ENCODE measurements at places on chromosomes 3 and 15.

- no peak for DNase-seq
These were observed 89.7 kb downstream of the CRTC3 start for GRCh38 chr15:90619468-90619867.

- DNase-seq, result no peak
These were observed 114.9 kb downstream of the SV2B start for GRCh38 chr15:91214675-91215590.

GRCh38 chr3:20013396-20013795 is 1.3 kb upstream of the PP2D1 start:
- no peak for DNase-seq

- no peak for DNase-seq
These were observed 2.9 kb upstream of the FES start for GRCh38 chr15:90881181-90881977.

GRCh38 chr3:86942206-86942605 is 48.7 kb downstream of the VGLL3 start:
- DNase-seq, result no peak

DNA sequence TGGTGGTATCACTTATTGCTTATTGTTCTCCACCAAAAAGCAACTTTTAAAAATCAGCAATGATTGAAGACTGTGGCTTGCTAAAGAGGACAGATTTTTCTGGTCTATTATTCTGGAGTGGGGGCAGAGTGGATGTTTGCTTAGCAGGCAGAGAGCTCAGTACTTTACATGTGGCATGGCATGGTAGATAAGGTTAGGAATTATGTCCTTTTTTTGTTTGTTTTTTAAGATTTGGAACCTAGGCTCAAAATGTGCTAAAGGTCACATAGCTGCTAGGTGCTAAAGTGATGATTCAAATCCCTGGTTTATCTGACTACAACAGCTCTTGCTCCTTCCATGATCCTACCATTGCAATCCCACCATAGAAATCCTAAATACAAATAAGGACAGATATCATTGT is 331.0 kb upstream of the ADAMTS9 start:
- no peak for DNase-seq

GRCh38 chr3:16033889-16034687 is 140.4 kb upstream of the GALNT15 start:
- no peak for DNase-seq

GRCh38 chr15:64452988-64453688 is 7.2 kb upstream of the ZNF609 start:
- DNase-seq, result peak; percentile 37

- no peak for DNase-seq
These were observed 7.8 kb upstream of the GPR171 start for GRCh38 chr3:151210676-151211381.

- DNase-seq, result no peak
These were observed 43.7 kb upstream of the TIPARP start for GRCh38 chr3:156630773-156631093.

- DNase-seq, result no peak
These were observed 32.7 kb downstream of the ZNF385D start for GRCh38 chr3:21718161-21718765.

GRCh38 chr3:76723366-76723765 is 316.5 kb upstream of the ROBO2 start:
- DNase-seq, result no peak

DNA sequence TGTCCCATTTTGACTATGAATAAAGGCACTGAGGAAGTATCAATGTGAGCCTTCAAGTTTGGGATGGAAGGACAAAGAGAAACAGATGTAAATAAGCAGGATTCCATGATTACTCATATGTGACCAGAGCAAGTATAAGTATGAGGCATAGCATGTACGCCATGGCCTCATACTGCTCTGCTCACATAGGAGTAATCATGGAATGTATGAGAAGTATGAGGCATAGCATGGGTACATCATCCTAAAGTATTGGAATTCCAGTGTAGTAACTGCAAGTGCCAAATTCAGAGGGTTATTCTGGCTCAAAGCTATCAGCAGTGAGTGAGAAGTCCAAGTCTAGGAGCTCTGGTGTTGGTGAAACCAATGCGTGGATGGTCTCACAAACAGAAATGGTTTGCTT is 81.2 kb upstream of the WDR72 start:
- no peak for DNase-seq

DNA sequence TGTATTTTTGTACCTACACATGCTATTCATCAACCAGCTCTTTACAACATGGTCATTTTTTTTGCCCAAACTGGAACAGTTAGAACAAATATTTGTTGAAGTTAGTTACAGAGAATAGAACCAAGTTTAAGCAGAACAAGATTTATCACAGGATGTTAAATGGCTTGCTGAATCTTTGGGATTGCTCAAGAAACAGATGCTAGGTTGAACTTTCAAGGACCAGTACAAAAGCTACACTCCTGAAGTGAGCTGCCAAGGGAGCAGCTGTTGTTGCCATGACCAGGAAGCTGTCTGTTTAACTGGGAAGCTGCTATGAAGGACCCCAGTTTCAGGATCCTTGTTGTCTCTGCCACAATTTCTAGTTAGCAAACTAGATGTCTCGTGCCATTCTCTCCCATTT is 53.7 kb downstream of the ZIC1 start:
- no peak for DNase-seq

- no peak for DNase-seq
These were observed 255.3 kb upstream of the LRTM1 start for GRCh38 chr3:55183201-55183600.

DNA sequence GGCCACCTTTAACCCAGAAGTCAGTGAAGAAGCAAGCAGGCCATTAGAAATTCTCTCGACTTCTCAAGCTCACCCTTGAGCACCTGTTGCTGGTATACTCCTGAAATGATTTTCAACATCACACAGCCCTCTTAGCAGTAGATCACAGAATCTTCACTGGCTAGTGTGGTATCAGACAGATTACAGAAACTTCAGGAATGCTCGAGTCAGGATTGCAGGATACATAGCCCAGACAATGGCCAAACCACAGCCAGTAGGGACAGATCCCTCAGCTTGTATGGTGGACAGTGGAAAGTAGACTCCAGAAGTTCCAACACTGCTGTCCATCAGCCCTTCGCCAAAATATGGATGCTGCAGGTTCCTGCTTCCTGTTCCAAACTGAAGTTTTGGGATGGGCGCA is 4.5 kb upstream of the KLHL40 start:
- DNase-seq, result no peak

- no peak for DNase-seq
These were observed 31.6 kb downstream of the TIPARP start for GRCh38 chr3:156705761-156706616.

GRCh38 chr3:31546162-31546561 is 13.4 kb downstream of the STT3B start:
- DNase-seq, result no peak

DNA sequence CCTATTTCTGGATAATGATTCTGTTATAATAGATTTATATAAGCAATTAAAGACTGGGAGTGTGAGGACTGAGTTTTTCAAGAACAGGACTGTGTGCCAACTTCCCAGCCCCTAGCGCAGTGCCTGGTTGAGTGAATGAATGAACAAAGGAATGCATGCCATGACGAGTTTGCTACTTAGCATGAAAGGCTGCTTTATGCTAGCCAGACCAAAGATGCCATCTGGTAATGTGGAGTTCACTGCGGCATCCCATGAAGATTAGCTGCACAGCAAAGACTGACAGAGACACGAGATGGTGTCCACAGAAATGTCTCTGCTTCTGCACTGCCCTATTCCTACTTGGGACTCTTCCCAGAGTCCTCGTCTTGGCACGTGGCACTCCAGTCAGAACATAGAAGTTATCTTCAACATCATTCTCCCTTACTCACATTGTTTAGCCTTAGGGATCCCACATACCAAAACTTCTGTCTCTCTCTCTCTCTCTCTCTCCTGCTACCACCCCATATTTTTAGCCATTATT is 283.9 kb upstream of the CTNNB1 start:
- no peak for DNase-seq

DNA sequence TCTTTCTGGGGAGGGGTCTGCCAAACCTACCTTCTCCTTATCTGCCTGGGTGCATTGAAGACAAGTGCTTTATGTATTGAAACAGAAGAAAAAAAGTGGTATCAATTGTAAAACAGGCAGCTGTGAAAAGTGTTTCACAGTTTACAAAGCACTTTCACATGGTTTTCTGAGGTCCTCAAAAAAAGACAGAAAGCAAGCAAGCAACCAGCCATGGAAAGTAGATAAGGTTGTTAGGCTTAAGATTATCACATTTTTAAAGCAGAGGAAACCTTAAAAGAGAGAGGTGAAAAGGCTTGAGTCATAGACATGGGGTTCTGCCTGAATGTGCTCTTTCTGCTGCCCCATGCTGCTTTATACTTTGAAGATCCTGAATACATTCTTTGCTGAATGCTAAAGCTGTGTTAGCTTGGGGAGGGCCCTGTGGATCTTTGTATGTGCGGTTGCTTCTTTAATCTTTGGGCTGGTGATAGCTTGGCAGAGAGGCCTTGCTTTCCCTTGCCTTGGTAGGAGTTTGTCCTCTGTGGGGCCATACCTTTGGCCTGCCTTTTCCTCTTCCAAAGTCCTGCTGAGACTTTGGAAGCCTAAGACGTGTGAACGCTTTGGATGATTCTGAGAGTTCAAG is 2.6 kb downstream of the SMAD3 start:
- DNase-seq, result no peak

GRCh38 chr15:44102675-44103254 is 92.3 kb downstream of the FRMD5 start:
- DNase-seq, result no peak

Measured in glutamatergic neuron (in vitro differentiated cells).